ENCODE measurements at places on chromosomes 11 and 22.

GRCh38 chr11:120258661-120259060 lies 18.7 kb downstream of the POU2F3 start:
- no peak for DNase-seq

GRCh38 chr22:43227239-43227630 lies 40.3 kb upstream of the TTLL12 start:
- DNase-seq, result no peak

DNA sequence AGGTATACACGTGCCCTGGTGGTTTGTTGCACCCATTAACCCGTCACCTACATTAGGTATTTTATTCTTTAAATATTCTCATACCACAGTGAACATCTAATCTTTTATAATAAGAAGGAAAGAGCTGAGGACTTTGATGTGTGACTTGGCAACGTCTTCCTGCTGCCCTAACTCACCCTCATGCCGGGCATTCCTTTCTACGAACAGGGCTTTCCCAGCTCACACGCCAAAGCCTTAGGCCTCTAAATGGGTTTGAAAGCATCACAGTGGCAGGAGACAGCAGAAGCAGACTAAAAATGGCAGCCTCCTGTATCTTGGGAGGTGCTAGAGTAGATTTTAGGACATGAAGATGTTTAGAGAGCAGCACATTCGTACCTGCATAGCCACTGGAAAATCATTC lies 52.6 kb downstream of the CLTCL1 start:
- DNase-seq, result no peak

GRCh38 chr11:48050304-48050703 lies 69.9 kb downstream of the PTPRJ start:
- DNase-seq, result no peak

DNA sequence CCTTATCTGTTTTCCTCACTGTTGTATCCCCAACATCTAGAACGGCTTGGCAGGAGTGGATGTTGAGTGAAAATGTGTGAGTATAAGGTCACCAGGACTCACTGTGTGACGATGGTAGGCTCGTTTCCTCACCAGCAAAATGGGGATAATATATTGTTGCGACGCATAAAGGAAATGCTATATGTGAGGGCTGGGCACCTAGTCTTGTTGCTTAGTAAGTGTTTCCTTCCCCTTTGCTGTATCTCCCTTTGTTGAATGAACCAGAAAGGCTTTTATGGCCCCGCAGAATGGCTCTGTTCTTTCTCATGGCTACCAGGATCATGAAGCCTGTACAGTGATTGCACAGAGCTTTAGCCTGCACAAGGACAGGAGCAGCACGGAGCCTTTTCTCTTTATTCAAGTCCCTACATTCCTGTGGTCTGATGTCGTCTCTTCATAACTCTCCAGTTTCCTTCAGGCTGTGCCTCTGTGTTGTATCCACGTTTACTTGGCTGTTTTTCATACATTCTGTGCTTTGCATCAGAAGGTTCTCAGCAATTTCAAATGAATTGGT lies 5.4 kb downstream of the TNRC6B start:
- peak; percentile 54 for DNase-seq

DNA sequence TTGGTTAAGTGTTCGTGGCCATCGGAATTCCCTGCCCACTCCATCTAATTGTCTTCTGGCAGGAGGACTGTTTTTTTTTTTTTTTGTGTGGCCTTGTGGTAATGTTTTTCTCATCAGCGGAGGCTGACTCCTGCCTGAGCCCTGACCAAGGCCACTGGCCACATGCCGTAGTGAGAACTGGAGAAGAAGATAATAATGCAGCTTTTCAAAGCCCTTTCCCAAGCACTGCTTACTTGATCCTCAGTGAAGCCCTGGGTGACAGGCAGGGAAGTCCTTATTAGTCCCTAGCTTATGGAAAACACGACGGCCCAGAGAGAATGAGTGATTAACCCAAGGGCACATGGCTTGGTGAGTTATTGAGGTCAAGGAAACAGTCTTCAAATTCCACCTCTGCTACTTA lies 71.2 kb downstream of the ADM start:
- peak; percentile 83 for DNase-seq

- DNase-seq, result no peak
These were observed 352.2 kb upstream of the CTSC start for GRCh38 chr11:88689548-88690240.
